ENCODE measurements at places on chromosomes 2 and 18.

DNA sequence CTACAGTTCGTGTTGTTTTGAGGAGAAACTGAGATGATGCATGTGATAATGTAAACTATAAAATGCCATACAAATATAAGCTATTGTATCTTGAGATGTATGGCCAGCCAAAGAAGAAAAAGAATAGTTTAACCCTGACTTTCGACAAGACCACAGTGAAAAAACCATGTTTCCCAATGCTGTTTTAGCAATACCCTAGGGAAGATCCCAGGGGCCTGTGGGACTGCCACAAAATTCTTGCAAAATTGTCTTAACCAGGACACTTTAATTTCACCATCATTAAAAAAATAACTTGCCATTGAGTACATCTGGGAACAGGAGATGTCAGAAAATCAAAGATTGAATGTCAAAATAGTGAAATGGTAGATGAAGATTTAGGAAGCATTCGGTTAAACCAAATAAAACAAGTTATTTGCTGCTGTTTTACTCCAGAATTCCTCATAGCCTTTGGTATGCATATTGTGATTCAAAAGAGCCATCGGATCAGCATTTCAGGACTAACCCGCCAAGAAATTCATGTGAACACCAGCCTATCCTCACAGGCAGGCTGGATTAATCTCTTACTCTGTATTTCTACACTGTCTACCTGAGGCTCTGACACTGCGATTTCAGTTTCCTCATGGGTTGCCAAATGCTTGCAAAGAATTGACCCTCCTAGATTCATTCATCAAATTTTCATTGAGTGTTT is 49.0 kb upstream of the SP3 start:
- DNase-seq = no peak
- H3K4me1 ChIP-seq = peaks cover 21% of the 10 kb centered on the region
- H3K36me3 ChIP-seq = no peaks in the 10 kb centered on the region
- peaks cover 3% of the 10 kb centered on the region for H3K27me3 ChIP-seq
- no peak overlapping the region for H3K4me3 ChIP-seq

- no peak overlapping the region for H3K27ac ChIP-seq
- no peak for DNase-seq
- H3K27me3 ChIP-seq = no peaks in the 10 kb centered on the region
- H3K36me3 ChIP-seq = no peaks in the 10 kb centered on the region
- H3K4me1 ChIP-seq = no peaks in the 10 kb centered on the region
- no peak overlapping the region for H3K4me3 ChIP-seq
These were observed 104.2 kb downstream of the PDCL3 start for GRCh38 chr2:100666996-100667395.

DNA sequence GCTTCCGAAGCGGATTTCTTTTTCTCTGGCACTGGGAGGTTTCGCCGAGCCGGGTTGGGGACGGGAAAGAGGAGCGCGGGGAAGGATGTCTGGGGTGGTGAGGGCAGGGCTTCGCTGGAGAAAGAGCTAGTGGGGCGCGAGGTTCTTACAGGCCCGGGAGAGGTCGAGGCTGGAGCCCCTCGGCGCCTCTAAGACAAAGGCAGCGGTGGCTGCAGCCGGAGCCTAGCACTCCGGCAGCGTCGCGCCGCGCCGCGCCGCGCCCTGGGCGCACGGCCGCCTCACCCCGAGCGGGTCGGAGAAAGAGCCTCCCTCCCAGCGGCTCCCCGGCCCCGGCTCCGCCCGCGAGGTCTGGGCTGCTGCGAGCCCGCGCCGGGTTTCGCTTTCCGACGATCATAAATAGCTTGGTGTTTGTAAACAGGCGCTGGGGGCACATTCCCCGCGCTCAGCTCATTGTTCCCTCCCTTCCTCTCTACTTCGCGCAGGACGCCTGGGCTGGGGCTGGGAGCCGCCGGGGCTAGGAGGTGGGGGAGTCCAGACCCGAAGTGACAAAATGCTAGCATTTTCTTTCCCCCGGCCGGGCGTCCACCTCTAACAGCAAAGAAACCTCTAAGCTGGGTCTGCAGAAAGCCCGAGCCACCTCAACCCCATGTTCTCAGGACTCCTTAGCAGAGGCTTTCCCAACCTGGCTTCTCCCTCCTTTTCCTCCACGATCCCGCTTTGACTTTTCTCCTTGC is 813 bp upstream of the MEIS1 start:
- H3K36me3 ChIP-seq = peaks cover 8% of the 10 kb centered on the region
- peak overlapping the region; percentile 96 for H3K4me3 ChIP-seq
- no peak for DNase-seq
- H3K4me1 ChIP-seq = peaks cover 38% of the 10 kb centered on the region

DNA sequence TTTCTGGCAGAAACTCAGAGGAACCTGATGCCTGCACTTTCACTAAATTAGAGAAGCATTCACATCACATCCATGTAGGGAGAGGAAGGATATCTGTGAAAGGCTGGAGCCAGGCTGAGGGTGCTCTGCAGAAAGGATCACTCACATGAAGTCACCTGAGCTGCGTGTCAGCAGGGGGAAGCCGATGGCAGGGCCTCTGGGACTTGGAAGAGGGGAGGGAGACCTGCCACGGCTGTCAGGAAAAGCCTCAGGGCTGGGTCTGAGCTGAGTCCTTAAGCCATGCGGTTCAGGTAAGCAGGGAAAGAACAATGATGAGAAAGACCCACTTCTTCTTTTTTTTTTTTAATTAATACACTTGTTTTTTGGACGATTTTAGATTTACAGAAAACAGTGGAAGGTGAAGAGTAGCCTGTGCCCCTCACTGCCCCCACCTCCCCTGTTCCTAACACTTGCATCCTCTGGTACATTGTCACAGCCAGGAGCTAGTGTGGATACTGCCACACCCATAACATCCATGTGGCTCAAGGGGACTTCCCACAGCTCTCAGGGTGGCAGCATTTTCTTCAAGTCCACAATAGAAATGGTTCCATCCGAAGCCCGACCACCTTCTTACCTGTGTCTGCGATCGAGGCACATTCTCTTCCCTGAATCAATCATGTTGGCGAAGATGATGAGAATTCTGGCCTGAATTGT is 156.5 kb upstream of the TPO start:
- no peak overlapping the region for H3K27ac ChIP-seq
- no peaks in the 10 kb centered on the region for H3K4me1 ChIP-seq
- no peaks in the 10 kb centered on the region for H3K27me3 ChIP-seq
- no peak overlapping the region for H3K4me3 ChIP-seq

DNA sequence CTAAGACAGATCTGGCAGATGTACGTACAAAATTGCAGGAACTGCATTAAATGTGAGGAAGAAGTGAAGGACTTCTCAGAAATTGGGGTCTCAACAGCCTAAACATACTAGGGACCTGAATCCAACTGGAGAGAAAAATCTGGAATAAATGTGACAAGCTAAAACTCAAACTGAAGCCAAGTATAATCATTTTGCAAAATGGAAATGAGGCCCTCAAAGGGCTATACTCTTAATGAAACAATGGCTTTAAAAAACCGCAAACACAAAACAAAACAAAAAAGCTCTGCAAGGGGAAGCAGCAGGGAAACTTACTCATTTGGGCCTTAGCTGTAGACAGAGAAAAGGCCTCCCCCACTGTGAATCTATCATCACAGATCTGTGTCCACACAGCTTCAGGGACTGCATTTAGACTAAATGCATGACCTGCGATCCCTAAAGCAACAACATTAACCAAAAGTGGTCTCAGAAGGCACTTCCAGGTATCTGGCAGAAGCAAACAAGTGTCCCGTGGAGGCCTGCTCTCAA is 63.2 kb downstream of the CCBE1 start:
- H3K36me3 ChIP-seq = no peaks in the 10 kb centered on the region
- no peak overlapping the region for H3K4me3 ChIP-seq
- no peak for DNase-seq
- H3K4me1 ChIP-seq = peaks cover 17% of the 10 kb centered on the region

DNA sequence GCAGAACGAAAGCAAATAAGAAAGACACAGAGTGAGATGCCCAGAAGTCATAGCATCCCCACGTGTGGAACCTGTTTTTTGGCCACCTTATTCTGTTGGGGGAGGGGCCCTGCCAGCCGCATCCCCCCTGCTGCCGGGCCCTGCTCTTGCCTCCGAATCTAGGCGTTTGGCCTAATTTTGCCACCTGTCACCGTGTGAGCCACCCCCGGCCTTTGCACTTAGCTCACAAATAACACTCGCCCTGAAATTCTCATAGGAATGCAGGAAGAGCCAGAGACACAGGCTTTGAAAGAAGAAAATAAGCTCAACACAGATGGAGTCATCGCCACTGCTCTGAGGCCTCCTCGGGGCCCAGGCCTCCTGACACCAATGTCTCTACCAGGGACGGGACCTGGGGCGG is 522.6 kb upstream of the SALL3 start:
- H3K36me3 ChIP-seq = no peaks in the 10 kb centered on the region
- H3K27ac ChIP-seq = no peak overlapping the region
- H3K27me3 ChIP-seq = no peaks in the 10 kb centered on the region
- DNase-seq = no peak
- peaks cover under 1% of the 10 kb centered on the region for H3K4me1 ChIP-seq
- H3K4me3 ChIP-seq = no peak overlapping the region

GRCh38 chr2:61707984-61708852 is 145.6 kb downstream of the FAM161A start:
- no peaks in the 10 kb centered on the region for H3K36me3 ChIP-seq
- no peak for DNase-seq
- no peaks in the 10 kb centered on the region for H3K4me1 ChIP-seq
- no peak overlapping the region for H3K4me3 ChIP-seq
- no peak overlapping the region for H3K27ac ChIP-seq

- H3K27me3 ChIP-seq = no peaks in the 10 kb centered on the region
- no peak overlapping the region for H3K4me3 ChIP-seq
- H3K27ac ChIP-seq = no peak overlapping the region
- H3K4me1 ChIP-seq = peaks cover 9% of the 10 kb centered on the region
- no peak for DNase-seq
These were observed 20.0 kb downstream of the SP140L start for GRCh38 chr2:230346921-230347533.

GRCh38 chr2:232458661-232459418 is 2.9 kb downstream of the ALPI start:
- no peak for DNase-seq
- no peaks in the 10 kb centered on the region for H3K36me3 ChIP-seq
- peaks cover 2% of the 10 kb centered on the region for H3K27me3 ChIP-seq
- H3K4me3 ChIP-seq = no peak overlapping the region

DNA sequence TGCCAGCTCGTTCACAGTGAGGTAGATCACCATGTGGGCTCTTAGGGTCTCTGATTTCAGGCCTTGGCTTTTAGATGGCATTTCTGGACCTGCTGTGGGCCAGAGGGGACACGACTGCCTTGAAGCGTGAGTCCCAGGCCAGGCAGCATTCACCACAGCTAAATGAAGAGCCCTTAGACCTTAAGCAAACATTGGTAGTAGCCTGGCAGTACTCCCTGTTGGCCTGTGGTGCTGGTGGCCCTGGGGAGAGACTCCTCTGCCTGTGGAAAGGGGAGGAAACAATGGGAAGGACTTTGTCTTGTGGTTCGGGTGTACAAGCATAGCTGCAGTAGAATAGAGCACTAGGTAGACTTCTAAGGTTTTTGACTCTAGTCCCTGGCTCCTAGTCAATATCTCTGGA is 456.0 kb upstream of the DCC start:
- H3K4me1 ChIP-seq = no peaks in the 10 kb centered on the region
- no peak for DNase-seq
- H3K36me3 ChIP-seq = no peaks in the 10 kb centered on the region

DNA sequence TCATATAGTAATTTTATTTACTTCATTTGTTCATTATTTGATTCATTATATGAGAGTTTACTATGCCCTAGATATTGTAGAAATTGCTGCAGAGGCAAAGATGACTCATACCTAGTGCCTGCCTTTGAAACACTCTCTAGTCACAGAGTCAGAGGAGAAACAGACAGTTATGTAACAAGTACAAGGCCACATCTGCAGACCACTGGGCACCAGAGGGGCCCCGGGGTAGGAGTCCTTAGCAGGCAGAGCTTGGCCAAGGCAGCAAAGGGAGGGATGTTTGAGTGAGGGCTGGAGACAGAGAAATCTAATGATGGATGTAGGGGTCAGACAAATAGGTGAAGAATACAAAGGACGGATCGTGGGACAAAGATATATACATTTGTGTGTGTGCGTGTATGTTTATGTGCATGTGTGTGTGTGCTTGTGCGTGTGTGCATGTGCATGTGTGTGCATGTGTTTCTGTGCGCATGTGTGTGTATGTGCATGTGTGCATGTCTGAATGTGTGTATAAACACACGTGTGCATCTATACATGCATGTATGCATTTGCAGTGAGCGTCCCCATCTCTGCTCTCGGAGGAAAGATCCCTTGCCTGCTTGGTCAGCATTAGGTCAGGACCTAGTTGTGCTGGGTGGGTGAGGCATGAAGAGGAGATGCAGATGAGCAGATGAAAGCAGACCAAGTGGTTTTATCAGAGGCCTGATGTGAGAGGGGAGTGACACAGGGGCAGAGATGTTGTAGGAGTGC is 170.6 kb upstream of the MYT1L start:
- no peak for DNase-seq
- H3K4me1 ChIP-seq = no peaks in the 10 kb centered on the region
- no peak overlapping the region for H3K27ac ChIP-seq
- H3K36me3 ChIP-seq = no peaks in the 10 kb centered on the region
- H3K27me3 ChIP-seq = no peaks in the 10 kb centered on the region
- no peak overlapping the region for H3K4me3 ChIP-seq

- H3K27ac ChIP-seq = no peak overlapping the region
- no peak overlapping the region for H3K4me3 ChIP-seq
- no peak for DNase-seq
- H3K4me1 ChIP-seq = peaks cover 9% of the 10 kb centered on the region
These were observed 6.6 kb upstream of the RPL37A start for GRCh38 chr2:216491793-216492596.

DNA sequence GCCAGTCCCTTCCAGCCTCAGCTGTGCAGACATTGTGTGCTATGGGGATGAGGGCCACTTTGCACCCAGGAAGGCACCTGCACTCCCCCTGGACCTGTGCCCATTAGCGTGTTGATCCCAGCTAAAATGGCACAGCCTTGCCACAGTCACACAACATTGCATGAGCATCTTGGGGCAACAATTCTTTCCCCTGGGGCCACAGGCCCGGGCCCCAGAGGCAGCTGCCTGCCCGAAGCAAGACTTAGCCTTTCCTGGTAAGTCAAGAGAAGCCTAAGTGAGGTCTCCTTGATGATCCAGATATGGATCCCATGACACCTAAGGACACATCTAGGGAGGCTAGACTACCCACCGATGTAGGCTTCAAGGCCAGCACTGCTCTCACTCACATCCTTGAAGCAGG is 202.1 kb downstream of the BCL11A start:
- H3K27me3 ChIP-seq = no peaks in the 10 kb centered on the region
- peaks cover 3% of the 10 kb centered on the region for H3K36me3 ChIP-seq
- H3K4me1 ChIP-seq = peaks cover 12% of the 10 kb centered on the region
- no peak for DNase-seq
- no peak overlapping the region for H3K4me3 ChIP-seq

- no peaks in the 10 kb centered on the region for H3K36me3 ChIP-seq
- H3K27me3 ChIP-seq = no peaks in the 10 kb centered on the region
- H3K4me1 ChIP-seq = peaks cover 13% of the 10 kb centered on the region
- no peak for DNase-seq
- H3K4me3 ChIP-seq = no peak overlapping the region
- H3K27ac ChIP-seq = no peak overlapping the region
These were observed 129.7 kb upstream of the TTC39C start for GRCh38 chr18:23884681-23885375.

DNA sequence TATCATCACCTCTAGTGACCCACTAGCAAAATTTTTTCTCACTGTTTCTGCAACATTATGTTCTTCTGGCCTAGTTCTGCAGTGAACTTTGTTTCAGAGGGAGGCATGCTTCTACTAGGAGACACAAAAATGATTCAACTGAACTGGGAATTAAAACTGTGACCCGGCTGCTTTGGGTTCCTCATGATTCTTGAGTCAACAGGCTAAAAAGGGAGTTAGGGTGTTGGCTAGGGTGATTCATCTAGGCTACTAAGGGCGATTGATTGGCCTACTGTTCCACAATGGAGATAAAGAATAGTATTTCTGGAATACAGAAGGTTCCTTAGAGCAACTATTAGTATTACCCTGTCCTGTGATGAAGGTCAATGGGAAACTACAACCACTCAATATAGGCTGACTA is 179.5 kb downstream of the PPP1R1C start:
- no peak overlapping the region for H3K27ac ChIP-seq
- no peaks in the 10 kb centered on the region for H3K27me3 ChIP-seq
- no peaks in the 10 kb centered on the region for H3K4me1 ChIP-seq
- no peaks in the 10 kb centered on the region for H3K36me3 ChIP-seq
